ENCODE measurements at places on chromosomes 1 and 21.

GRCh38 chr1:117179471-117179870 is 31.3 kb downstream of the VTCN1 start:
- DNase-seq = no peak
- H3K4me1 ChIP-seq = no peaks in the 10 kb centered on the region
- H3K27me3 ChIP-seq = peaks cover 4% of the 10 kb centered on the region
- no peaks in the 10 kb centered on the region for H3K36me3 ChIP-seq

DNA sequence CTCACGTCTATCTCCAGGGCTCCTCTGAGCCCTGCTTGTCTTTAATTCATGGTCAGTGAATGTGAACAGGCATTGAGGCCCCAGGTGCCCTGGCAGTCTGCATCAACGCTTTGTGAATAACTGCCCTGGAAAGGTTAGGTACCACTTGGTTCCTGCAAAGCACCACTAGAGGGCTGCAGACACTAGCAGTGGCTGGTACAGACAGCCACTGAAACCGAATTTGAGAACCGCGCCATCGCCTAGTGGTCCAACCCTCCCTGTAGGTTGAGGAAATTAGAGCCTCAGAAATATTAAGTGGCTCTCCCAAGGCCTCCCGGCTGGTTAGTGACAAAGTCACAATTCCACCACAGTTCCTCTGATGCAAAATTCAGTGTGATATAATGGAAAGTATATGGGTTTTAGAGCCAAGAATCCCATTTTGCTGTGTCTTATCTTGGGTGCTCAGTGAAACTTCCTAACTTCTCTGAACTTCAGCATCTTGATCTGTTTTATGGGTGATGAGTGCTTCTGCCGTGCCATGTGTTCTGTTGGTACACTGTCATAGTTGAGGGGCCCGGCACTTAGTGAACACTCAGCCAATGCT is 46.2 kb upstream of the BCL9 start:
- H3K36me3 ChIP-seq = no peaks in the 10 kb centered on the region
- peak; percentile 79 for DNase-seq
- no peak overlapping the region for H3K27ac ChIP-seq
- peaks cover 21% of the 10 kb centered on the region for H3K27me3 ChIP-seq
- peaks cover 4% of the 10 kb centered on the region for H3K4me1 ChIP-seq

DNA sequence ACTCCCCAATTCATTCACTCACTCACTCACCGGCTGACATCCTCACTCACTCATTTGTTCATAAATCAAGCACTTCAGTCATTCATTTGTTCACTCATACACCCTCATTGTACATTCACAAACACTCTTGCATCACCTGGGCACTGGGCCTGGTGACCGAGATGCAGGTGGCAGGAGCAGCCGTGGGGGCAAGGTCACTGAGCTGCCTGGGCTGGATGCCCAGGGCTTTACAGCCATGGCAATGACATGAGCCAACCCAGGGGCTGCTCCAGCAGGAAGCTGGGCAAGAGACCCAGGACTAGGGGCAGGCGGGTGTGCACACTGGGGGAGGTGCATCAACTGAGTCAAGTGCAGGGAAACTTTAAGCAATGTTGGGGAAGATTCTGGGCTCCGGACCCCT is 113.6 kb upstream of the IGSF21 start:
- H3K27ac ChIP-seq = no peak overlapping the region
- H3K4me1 ChIP-seq = no peaks in the 10 kb centered on the region
- no peak for DNase-seq
- no peak overlapping the region for H3K4me3 ChIP-seq

DNA sequence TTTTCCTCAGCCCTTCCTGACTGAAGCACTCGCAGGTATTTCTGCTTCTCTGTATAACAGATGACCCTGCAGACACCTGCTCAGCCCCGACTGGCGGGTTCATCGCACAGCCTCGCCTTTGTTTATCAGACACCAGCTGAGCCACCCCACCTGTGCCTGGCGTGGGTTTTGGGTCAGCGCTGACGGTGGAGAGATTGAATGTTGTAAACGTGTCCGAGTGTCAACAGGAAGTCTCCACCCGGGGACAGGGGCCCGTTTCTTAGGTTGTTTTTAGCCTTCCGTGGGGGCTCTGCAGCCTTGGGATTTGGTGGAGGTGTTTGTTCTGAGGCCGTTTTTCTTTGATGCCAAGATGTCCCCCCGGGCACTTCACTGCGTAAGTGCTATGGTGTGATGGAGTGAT is 60.1 kb downstream of the COL18A1 start:
- H3K4me1 ChIP-seq = peaks cover 3% of the 10 kb centered on the region
- H3K27ac ChIP-seq = no peak overlapping the region

GRCh38 chr1:6338695-6339094 is 54.9 kb downstream of the ACOT7 start:
- no peaks in the 10 kb centered on the region for H3K4me1 ChIP-seq
- peaks cover 6% of the 10 kb centered on the region for H3K36me3 ChIP-seq
- H3K4me3 ChIP-seq = no peak overlapping the region
- no peaks in the 10 kb centered on the region for H3K27me3 ChIP-seq

DNA sequence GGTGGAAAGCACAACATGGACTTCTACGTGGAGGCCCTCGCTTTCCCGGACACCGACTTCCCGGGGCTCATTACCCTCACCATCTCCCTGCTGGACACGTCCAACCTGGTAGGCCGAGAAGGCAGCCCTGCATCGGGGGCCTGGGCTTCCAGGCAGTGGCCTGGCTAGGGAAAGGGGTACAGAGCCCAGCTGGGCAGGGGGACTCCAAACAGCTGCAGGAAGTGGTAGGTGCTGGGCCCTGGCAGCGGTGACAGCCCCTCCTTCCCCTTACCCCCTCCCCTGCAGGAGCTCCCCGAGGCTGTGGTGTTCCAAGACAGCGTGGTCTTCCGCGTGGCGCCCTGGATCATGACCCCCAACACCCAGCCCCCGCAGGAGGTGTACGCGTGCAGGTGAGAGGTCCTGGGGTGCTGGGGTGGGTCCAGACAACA is 30.0 kb upstream of the PADI6 start:
- H3K27ac ChIP-seq = no peak overlapping the region
- no peak overlapping the region for H3K4me3 ChIP-seq
- no peaks in the 10 kb centered on the region for H3K36me3 ChIP-seq
- H3K4me1 ChIP-seq = no peaks in the 10 kb centered on the region
- no peaks in the 10 kb centered on the region for H3K27me3 ChIP-seq

DNA sequence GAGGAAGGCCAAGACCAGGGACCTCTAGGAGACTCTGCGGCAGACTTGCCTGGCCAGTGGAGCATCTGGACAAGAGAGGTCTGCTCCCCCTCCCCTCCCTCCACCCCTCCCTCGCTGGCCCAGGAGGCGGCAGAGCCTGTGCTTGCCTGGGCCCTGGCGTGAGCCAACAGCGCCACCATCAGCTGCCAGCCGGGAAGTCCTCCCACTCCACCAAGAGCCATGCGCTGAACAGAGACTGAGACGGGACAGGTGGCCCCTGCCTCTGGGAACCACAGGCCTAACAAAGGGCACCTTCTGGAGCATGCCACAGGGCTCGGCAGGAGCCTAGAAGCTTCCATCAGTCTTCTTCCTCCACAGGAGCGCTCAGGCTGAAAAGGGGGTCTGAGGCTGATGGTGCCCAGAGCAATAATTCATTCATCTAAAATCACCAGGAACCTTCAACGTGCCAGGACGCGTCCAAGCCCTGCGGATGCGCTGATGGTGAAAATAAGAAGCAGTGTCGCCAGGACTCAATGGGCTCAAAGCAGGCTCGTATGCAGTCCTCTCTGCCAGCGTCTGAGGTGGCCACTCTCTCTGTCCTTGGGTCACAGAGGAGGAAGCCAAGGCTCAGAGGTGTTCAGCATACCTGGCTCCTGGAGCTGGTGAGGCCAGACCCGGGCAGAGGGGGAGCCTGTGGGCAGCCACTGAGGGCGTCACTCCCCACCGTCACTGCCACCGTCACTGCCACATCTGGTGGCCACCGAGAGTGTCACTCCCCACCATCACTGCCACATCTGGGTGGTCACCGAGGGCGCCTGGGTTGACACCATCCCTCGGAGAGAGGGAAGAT is 161.2 kb downstream of the NPHP4 start:
- no peaks in the 10 kb centered on the region for H3K4me1 ChIP-seq
- H3K4me3 ChIP-seq = no peak overlapping the region
- H3K27me3 ChIP-seq = peaks cover 5% of the 10 kb centered on the region
- DNase-seq = no peak
- H3K27ac ChIP-seq = no peak overlapping the region

DNA sequence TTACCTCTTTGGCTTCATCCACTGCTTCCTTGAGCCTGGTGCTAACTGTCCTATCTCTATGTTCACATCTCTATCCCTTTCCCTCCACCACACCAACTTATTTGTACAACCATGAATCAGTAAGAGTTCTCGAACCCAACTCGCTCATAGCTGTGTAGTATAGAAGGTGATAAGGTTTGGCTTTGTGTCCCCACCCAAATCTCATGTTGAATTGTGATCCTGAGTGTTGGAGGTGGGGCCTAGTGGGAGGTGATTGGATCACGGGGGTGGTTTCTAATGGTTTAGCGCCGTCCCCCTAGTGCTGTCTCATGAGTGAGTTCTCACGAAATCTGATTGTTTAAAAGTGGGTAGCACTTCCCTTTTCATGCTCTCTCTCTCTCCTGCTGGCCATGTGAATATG is 235.6 kb upstream of the FMN2 start:
- no peak overlapping the region for H3K27ac ChIP-seq
- H3K4me1 ChIP-seq = no peaks in the 10 kb centered on the region
- no peak overlapping the region for H3K4me3 ChIP-seq
- no peaks in the 10 kb centered on the region for H3K27me3 ChIP-seq

DNA sequence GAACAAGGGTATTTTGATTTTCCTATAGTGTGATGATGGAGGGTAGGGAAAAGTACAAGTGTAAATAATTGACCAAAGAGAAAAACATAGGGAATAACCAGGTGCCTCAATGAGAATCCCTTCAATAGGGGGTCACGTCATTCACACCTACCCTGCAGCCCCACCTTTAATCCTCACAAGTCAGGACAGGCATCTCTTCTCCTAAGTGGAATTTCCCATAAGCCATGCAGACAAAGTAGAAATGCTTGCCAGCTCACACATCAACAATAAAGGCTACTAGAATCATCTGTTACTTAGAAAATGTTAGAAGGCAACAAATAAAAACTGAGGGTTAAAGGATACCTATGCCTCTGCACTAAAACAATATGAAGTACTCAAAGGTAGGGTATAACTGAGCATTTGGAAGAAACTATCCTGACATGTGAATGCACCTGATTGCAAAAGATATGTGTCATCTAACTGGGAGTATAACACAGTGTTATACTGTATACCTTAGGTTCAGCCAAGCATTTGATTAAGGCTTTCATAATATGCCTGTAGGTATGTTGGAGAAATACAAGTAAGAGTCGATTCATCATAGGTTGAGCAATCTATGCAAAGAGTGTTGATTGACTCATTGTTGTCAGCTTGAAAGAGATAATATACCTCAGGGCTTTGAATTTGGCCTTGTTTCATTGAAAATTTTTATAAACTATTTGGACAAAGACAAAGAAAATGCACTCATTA is 32.4 kb upstream of the ATP1A1 start:
- DNase-seq = no peak
- no peak overlapping the region for H3K4me3 ChIP-seq
- H3K36me3 ChIP-seq = peaks cover 3% of the 10 kb centered on the region
- peaks cover 13% of the 10 kb centered on the region for H3K27me3 ChIP-seq

DNA sequence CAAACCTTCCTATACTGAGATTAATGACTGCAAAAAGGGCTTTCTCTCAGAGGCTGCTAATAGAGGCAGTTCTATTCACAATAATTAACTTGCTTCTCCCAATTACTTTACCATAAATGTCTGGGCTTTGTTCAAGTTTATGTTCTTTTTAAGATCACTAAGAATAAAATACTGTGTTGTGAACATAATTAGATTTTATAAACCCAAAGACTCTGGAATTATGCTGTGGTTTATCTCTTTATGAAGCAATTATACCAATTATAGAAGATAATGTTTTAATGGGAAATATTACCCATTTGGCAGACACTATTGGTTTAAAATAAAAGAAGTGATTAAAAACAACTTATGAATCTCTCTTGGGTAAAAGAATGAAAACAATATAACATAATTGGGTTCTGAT is 43.5 kb upstream of the IL12RB2 start:
- DNase-seq = no peak
- no peak overlapping the region for H3K4me3 ChIP-seq
- H3K27me3 ChIP-seq = no peaks in the 10 kb centered on the region

GRCh38 chr1:96473791-96474434 is 247.7 kb upstream of the PTBP2 start:
- no peaks in the 10 kb centered on the region for H3K36me3 ChIP-seq
- no peaks in the 10 kb centered on the region for H3K4me1 ChIP-seq
- H3K27me3 ChIP-seq = no peaks in the 10 kb centered on the region
- no peak overlapping the region for H3K27ac ChIP-seq
- no peak for DNase-seq
- no peak overlapping the region for H3K4me3 ChIP-seq

GRCh38 chr1:212415107-212415841 is 588 bp upstream of the PACC1 start:
- no peak for DNase-seq
- H3K27me3 ChIP-seq = no peaks in the 10 kb centered on the region
- H3K36me3 ChIP-seq = peaks cover 20% of the 10 kb centered on the region

DNA sequence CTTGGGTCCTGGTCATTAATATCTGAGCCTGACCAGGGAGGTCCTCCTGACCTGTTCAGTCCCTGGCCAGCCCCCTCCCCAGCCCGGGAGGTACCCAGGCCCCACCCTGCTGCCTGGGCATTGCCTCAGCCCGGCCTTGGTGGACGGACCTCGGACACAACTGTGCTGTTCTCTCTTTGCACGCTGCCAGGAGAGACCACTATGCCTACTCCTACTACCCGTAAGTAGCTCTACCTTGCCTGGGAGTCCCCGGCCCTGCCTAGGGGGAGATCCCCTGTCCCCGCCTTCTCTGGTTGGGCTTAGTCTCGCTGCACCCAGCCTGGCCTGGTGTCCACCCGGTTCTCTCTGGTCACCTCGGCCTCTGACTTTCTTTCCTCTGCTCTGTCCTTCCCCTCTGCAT is 53.2 kb downstream of the PTPRU start:
- H3K27ac ChIP-seq = no peak overlapping the region
- H3K36me3 ChIP-seq = no peaks in the 10 kb centered on the region
- no peaks in the 10 kb centered on the region for H3K4me1 ChIP-seq
- no peak for DNase-seq
- no peak overlapping the region for H3K4me3 ChIP-seq
- H3K27me3 ChIP-seq = peaks cover 10% of the 10 kb centered on the region

DNA sequence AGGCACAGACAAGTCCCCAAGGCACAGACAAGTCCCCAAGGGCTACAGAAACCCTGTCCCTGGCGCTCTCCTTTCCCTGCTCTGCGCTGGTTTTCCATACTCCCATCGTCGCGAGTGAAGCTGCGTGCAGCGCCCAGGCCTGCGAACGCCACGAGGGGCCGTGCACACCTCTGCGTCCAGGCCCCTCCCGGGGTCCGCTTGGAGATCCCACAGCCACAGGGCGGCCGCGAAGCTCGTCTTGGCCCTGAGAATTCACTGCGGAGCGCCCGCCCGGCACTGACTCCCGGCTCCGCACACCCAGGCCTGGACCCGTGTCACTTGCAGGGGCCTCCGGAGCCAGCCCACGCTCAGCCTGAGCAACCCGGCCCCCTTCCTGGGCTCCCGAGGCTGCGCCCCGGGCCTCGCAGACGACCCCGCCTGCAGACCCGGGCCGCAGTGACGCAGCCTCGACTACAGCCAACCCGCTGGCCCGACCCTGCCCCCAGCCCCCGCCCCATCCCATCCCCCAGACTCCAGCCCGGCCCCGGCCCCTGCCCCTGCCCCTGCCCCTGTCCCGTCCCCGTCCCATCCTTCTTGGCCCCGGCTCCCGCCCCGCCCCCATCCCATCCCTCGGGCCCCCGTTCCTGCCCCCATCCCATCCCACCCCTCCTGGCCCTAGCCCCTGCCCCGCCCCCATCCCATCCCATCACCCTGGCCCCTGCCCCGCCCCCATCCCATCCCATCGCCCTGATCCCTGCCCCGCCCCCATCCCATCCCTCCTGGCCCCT is 841 bp downstream of the POFUT2 start:
- H3K4me1 ChIP-seq = peaks cover 14% of the 10 kb centered on the region
- no peak for DNase-seq
- peaks cover 11% of the 10 kb centered on the region for H3K27me3 ChIP-seq
- no peak overlapping the region for H3K27ac ChIP-seq

Data from activated naive CD4-positive, alpha-beta T cell treated with anti-CD3 and anti-CD28 coated beads, Interleukin-2, amount 10 ng/mL, durations not matched to agents 7 days and 5 days (primary cell).